ENCODE measurements at places on chromosomes 7 and 10. TPM values are rescaled to one million over a fixed set of nuclear protein-coding genes. Genes with fewer than 3 reads are reported as not detected.

The CARD11 gene
- 3.9 TPM for total RNA-seq

The HTR5A gene
- 0.96 TPM for total RNA-seq

The DKK1 gene
- total RNA-seq: 26.5 TPM

The ZNF503 gene
- total RNA-seq: 10.1 TPM

The AIMP2 gene
- 48.6 TPM for total RNA-seq

The RNF148 gene
- total RNA-seq: 0.48 TPM

The STARD3NL gene
- 63.3 TPM for total RNA-seq

The PDE6C gene
- 1.2 TPM for total RNA-seq

The OPALIN gene
- total RNA-seq: 1.4 TPM

The TMEM236 gene
- total RNA-seq: 1.2 TPM

The CAV2 gene
- total RNA-seq: 209 TPM

The MMP21 gene
- total RNA-seq: not detected

The PTPN20 gene
- 11.1 TPM for total RNA-seq

The PTF1A gene
- 7.5 TPM for total RNA-seq

The PTPRN2 gene
- 0.72 TPM for total RNA-seq

The SPDYE5 gene
- total RNA-seq: 4.8 TPM

The EVX1 gene
- 1.7 TPM for total RNA-seq

The AQP1 gene
- total RNA-seq: 121 TPM

The UCN3 gene
- not detected for total RNA-seq

The UTF1 gene
- total RNA-seq: not detected

The EN2 gene
- 2.6 TPM for total RNA-seq

The WDR91 gene
- total RNA-seq: 50.1 TPM

The ABCC2 gene
- total RNA-seq: 0.72 TPM

The GPRIN2 gene
- total RNA-seq: 9.6 TPM

The PCLO gene
- total RNA-seq: 6.7 TPM

The SLC18A3 gene
- not detected for total RNA-seq

The HABP2 gene
- 0.24 TPM for total RNA-seq

The EBLN1 gene
- 3.6 TPM for total RNA-seq

The C7orf57 gene
- 1.2 TPM for total RNA-seq
